ENCODE measurements at places on chromosomes 4 and X.

- DNase-seq: no peak
These were observed 47.5 kb downstream of the CPZ start for GRCh38 chr4:8639777-8640720.

DNA sequence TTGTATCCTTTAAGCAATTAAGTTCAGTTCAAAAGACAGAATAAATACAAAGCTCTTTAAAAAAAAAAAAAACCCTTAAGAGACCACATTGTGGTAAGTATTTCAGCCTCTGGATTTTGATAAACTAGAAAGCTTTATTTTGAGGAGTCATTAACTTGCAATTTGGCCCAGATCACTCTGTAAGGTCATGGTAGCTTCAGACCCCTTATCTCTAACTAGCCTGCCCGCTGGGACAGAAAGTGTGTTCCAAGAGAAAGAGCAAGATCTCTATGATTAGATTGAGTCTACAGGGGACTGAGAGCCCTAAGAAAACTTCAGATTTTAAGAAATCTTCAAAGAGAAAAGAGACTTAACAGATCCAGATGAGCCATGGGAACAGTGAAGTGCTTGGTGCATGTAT lies 45.6 kb downstream of the GALNT7 start:
- DNase-seq: no peak

DNA sequence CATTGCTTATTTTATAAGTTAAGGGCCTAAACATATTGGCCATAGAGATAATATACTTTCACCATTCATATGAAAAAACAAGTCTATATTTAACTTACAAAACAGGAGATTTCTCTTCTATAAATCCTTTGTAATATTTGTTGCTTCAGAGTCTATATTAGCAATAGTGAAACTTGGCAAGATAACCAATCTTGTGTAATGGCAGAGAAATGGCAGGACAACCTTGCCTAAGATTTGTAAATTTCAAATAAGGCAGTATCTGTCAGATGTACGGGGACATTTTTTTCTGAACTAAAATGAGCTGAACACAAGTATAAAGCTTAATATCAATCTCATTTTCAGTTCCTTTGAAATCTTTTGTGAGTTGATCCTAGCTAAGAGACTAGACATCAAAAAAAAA lies 17.8 kb upstream of the CPEB2 start:
- DNase-seq: no peak

DNA sequence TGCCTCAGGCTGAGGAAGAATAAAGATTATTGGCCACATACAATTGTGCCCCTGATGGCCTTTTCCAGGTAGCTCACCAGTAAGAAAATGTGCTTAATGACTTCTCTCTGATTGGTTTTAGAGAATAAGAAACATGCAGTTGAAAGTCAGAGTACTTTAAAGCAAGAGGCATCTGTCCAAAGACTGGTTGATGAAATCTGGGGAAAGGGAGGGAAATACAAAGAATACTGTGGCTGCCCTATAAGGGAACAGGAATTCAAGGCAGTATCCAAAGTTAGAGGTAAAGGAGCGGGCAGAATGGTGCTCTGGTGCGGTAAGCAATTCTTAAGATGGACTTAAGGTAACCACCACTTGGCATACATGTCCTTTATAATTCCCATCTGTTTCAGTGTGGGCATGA lies 11.4 kb downstream of the PBDC1 start:
- no peak for DNase-seq

DNA sequence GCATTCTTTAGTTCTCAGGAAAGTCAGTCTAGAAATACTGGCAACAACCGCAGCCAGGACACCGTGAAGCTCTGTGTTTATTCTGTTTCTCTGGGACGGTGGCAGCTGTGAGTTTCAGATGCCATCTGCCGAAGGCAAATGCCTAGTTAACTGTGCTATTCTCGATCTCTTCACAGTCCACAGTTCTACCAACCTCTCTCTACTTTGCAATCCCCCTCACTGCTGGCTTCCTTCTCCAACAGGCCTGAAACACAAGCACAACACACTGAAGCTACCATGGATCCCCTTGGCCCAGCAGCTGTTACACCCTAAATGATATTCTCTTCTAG lies 118.8 kb downstream of the ZNF827 start:
- DNase-seq: no peak

DNA sequence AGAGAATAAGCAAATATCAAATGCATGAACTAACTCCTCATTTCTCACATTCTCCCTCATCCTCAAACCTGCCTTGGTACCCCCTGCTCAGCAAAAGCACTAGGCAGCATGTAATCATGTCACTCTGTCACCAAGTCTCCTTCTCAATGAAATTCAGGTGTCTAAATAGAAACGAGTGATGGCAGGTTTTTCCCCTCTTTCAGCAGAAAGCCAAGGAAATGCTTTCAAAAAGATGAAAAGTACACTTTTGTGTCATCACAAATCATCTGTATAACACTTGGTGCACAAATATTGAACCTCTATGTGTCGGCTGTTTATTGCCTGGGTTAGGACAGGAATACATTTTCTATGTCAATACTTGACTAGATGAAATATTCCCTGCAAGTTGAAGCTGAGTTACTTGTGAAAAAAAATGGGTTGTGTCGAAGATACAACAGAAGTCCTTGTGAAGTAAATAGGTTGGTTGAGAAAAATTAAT lies 285.1 kb upstream of the MAGEB18 start:
- no peak for DNase-seq

- DNase-seq: peak; percentile 0
These were observed 91.3 kb upstream of the WDR44 start for GRCh38 chrX:118254611-118255010.

GRCh38 chr4:73902038-73902637 lies 32.9 kb downstream of the CXCL1 start:
- DNase-seq: no peak

- DNase-seq: no peak
These were observed 48.4 kb upstream of the SPANXN2 start for GRCh38 chrX:143768976-143769375.

DNA sequence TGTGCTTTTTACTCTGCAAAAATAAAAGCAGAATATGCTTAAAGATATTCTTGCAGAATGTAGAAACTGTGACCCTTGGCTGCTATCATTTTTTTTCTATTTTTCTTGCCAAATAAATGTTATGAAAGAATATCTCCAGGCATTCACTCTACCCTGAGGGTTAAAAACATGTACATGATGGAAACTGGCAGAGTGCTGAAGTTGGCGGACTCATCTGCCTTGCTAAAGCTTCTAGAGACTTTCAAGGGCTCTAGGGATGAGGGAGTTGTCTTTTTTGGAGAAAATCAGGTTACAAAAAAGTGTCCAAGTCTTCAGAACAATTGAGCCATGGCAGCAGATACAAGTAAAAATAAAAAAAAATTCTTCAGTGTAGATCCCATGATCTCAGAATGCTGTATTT lies 40.5 kb upstream of the NRK start:
- DNase-seq: no peak

- no peak for DNase-seq
These were observed at the start of gene DCHS2 for GRCh38 chr4:154491341-154492271. TSS of gene DCHS2 (minus strand) at chr4:154491799. CDS start at chr4:154491355, 444 bp downstream.

DNA sequence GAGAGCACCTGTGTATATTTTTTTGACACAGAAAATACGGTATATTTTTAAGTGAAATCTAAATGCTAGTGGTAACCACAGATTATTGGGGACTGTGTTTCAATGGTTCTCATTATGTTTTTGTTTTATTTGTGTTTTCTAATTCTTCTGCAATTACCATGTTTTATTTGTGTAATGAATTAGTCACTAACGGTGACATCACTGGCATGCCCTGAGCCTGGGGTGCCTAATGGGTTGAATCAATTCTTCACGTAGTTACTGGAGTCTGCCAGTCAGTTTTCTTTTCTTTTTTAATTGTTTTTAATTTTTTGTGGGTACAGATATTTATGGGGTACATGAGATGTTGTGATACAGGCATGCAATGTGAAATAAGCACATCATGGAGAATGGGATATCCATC lies 168.8 kb downstream of the RELL1 start:
- no peak for DNase-seq

DNA sequence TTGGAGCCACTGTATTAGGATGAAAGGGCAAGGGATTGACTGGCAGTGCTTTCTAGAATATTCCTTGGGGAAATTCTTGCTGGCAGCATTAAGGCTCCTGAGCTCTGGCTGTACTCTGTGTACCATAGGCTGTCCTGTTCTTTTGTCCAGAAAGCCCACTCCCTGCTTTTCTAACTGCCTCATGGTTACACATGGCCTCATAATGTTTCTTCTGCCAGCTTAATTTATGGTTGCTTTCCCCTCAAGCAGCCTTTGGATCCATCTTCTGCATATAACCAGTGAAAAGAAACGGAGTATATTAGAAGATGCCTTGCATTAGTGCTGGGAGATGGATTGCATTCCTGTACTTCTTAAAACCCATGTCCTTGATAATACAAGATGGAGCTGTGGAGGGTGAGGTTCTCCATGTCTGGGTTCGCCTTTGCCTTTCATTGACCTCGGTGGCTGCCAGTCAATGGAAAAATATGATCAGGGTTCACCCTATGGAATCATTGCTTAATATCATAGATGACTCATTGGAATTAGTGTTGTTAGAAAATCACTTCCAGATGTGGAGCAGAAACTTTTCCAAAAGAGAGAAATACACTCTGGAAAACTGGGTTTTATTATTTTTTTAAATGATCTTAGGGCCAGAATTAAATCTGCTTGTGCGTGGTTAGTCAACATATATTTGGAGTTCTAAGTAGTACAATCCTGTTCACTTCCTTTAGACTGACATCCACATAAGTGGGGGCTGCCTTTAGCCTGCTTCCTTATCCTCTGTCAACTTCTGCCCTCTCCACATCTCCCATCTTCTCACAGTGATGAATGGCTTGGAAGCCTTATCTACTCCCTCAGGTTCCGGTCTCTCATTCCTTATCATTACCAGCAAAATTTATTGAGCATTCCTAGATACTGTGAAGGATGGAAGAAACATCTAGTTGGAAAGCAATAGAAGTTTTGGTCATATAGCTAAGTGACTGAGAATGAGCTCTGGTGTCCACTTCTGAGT lies 24.9 kb downstream of the DOCK11 start:
- DNase-seq: no peak

- no peak for DNase-seq
These were observed 27.8 kb downstream of the TBC1D1 start for GRCh38 chr4:37918653-37919052.

DNA sequence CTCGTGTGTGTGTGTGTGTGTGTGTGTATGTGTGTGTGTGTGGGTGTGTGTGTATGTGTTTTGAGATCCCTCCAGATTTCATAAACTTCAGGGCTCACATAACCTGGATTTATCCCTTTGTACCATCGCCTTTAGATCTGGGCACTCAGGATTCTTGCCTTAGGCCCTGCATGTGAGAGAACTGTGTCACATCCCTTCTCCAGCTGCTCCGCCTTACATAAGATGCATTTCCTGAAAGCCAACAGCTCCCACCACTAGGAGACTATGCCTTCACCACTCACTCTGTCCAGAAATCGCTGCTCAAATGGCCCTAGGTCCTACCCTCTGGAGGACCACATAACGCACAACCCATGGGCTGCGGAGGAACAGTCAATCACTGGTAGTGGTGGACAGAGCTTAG lies 348.8 kb downstream of the CCSER1 start:
- DNase-seq: no peak

DNA sequence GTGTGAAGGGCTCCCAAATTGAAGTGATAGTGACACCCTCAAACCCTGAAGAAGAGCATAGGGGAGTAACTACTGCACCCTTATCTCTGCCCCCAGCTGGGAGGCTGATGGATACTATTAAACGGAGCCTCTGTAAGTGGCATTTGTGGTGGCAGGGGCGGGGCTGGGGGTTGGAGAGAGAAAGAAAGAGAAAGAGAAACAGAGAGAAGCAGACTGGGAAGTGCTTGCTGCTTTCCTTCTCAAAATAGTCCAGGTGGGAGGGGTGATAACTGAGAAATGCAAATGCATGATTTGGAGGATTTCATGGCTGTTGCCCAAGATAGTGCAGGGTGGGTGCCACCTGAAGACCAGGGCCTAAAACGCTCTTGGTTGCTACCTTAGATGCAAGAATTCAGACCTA lies 253.5 kb upstream of the GATB start:
- DNase-seq: peak; percentile 31

GRCh38 chrX:9390693-9391368 lies 74.0 kb upstream of the TBL1X start:
- no peak for DNase-seq

- peak; percentile 86 for DNase-seq
These were observed at the start of gene LAGE3 for GRCh38 chrX:154478728-154479622. TSS of gene LAGE3 (minus strand) at chrX:154479281. CDS start at chrX:154478915, 366 bp downstream.

DNA sequence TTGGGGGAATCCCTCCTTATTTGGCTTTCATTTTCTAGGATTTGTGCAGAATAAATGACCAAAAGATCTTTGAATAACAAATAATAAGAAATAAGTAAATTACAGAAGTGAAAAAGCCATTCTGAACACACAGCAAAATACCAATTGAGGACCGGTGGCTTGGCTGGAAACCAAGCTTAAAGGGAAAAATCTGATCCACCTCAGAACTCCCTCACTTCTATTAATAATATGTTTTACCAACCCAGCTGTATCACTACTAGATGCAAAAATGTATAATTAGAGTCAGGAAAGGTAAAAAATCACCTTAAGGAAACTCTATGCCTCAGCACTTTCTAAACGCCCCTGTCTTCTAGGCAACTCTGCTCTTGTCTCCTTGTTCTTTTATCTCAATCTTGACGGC lies 77.3 kb downstream of the TSPAN5 start:
- no peak for DNase-seq

- no peak for DNase-seq
These were observed 27.7 kb downstream of the PAK3 start for GRCh38 chrX:111123606-111124179.

DNA sequence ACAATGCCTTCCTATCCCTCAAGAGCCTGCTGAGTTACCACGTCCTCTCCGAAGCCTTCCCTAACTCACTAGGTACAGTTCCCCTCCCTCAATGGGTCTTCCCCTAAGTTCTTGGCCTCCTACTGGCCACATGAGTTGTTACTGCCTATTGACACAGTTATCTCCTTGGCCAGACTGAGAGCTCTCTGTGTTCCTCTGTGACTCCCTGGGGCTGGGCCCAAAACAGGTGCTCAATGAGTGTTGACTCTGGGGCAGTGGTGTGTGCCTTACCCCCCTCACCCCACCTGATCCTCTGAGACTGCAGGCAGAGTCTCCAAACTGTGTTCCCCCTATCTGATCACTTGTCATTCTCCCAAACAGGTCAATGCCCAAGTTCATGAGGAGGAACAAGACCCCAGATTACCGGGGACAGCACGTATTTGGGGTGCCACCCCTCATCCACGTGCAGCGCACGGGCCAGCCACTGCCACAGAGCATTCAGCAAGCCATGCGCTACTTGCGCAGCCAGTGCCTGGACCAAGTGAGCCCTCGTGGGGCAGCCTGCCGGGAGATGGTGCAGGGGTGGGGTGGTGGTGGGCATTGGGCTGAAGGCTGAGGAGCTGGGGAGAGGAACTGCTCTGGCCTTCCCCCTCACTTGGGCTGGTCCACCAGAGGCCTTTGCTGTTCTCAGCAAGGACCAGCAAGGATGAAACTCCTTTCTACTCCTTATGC lies 72.6 kb downstream of the STARD8 start:
- no peak for DNase-seq

DNA sequence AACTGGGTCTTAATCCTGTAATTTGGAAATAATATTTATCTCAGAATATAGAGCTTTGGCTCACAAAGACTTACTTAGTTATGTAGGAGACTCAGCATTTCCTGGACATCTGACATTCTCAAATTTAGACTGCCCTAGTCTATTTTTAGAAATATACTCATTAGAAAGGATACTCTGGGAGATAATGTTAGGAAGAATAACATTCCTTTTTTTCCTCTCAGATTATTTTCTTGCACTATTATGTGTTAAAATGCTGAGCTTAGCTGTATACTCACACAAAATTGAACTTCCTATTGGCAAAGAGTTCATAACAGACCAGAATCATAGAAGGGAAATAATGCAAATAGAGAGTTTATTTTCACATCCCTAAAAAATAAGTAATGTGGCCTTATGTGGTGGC lies 1424.9 kb upstream of the PCDH7 start:
- DNase-seq: no peak

GRCh38 chr4:45745741-45746140 lies 378.1 kb downstream of the GABRG1 start:
- no peak for DNase-seq

Measured in stimulated activated CD4-positive, alpha-beta T cell treated with anti-CD3 and anti-CD28 coated beads, Interleukin-15, amount 100 ng/mL, for 48 hours (primary cell).